Activated naive CD4-positive, alpha-beta T cell treated with anti-CD3 and anti-CD28 coated beads, Interleukin-2, amount 50 U/mL, for 72 hours (primary cell): ENCODE measurements at places on chromosomes 12 and 14. TPM values are rescaled to one million over a fixed set of nuclear protein-coding genes. Genes with fewer than 3 reads are reported as not detected.

Gene RECQL
- 126 TPM for total RNA-seq

Gene DLGAP5
- 187 TPM for total RNA-seq

Gene TAS2R9
- not detected for total RNA-seq

Gene EXOC3L4
- total RNA-seq, result not detected

Gene BLTP3B
- 42.1 TPM for total RNA-seq

DNA sequence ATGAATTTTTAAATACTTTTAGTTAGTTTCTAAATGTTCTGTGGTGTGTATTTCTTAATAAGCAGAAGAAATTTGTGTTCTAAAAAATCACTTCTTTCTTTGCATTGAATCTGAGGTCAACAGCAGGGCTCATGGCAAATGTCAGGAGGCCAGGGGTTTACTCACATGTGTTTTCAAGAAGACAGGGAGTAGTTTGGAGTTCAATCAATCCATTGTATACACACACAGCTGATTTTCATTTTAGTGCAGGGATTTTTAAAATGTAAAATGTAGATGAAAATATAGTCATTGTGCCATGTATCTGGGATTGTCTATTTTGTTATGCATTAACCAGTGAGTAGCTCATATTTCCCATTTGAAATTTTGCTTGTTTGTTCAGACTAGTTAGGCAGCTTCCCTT is 62.1 kb downstream of the EML1 start:
- DNase-seq, result no peak

DNA sequence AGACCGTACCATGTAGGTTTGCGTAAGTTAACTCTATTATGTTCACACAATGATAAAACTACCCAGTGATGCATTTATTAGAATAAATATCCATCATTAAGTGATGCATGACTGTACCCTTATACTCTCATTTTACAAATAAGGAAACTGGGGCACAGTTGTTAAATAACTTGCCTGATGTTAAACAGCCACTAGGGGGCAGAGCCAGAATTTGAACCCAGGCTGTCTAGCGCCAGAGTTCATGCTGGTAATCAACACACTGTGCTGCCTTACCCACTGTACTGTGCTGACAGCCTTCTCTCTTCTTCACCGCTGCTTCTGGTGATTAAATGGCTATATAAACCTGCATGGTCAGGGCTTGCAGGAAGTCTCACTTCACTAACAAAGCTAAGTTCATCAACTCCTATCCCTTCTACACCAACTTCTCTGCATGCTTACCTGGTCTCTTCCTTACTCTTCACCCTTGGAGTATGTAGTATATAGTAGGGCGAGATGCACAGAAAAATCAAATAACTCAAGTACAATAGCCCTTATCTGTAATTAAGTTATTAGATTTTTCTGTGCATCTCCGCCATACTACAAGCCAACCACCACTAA is 43.6 kb upstream of the APPL2 start:
- peak; percentile 27 for DNase-seq
